CD4-positive, alpha-beta T cell treated with Interleukin-15 for 4 hours (primary cell): ENCODE measurements at places on chromosomes 11 and 22.

- DNase-seq = no peak
Measured at GRCh38 chr11:34044664-34045485, 6.7 kb upstream of the CAPRIN1 start.

GRCh38 chr11:2268729-2269600 is 1.4 kb downstream of the ASCL2 start:
- peak; percentile 50 for DNase-seq

- no peak for DNase-seq
Measured at GRCh38 chr11:79444923-79445322, 4.1 kb upstream of the TENM4 start.

- DNase-seq = no peak
Measured at GRCh38 chr22:50260801-50261614, 475 bp downstream of the MAPK12 start.

DNA sequence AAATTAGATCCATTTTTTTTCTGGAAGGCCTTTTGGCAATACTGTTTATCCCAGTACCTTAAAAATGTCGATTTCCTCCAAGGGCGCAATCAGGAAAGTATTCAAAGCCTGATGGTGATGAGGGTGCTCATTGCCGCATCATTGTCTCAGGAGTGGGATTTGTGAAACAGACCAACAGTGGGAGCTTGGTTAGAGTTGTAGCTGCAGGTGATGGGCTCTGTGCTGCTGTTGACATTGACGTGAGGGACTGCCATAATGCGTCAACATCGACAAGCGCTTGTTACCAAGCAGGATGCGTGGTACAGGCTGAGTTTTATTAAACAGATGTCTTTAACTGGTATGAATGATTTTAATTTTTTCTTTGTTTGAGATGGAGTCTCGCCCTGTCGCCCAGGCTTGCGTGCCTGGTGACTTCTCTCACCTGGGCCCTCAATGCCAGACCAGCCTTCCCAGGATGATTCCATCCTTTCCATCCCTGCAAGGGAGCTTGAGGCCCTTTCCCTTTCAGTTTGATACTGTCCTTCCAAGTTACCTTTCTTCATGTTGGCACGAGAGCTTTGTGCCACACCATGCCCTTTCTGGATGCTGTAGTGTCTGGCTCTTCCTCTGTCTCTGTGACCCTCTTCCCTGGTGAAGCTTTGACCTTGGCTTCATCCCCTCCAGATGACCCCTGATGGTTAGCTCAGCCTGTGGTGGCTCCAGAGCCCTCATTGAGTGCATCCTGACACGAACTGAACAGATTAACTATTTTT is 10.6 kb downstream of the MED15 start:
- DNase-seq = no peak

DNA sequence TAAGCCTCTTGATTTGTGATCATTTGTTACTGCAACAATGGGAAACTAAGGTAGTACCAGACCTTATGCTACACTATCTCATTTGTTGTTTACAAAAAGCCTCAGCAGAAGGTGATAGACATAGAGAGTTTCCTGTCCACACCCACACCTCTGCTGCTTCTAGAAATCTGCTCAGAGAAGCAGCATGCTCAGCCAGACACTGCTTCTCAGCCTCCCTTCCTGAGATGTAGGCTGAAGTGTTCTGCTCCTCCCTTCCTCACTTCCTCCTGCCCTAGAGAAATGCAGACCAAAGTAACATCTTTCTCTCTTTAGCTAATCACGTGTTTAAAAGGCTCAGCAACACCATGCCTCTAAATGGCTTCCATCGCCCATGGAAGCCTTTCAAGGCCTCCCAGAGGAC is 88.4 kb downstream of the SLC1A2 start:
- DNase-seq = peak; percentile 79

- DNase-seq = no peak
Measured at GRCh38 chr11:112519751-112520150, 259.1 kb upstream of the PLET1 start.

DNA sequence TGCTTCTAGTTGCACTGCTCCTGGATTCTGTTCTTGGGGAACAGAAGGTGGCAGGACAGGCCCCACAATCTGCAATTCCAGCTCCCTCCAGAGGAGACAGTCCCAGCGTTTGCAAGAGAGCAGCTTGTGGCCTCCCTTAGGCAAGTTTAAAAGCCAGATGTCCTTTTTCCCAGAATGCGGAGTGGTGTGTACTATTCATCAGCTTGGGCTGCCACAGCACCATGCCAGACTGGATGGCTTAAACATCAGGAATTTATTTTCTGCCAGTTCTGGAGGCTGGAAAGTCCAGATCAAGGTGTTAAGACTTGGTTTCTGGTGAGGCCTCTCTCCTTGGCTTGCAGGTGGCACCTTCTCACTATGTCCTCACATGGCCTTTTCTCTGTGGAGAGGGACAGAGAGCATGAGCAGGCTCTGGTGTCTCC is 11.7 kb downstream of the MIAT start:
- DNase-seq = no peak

- no peak for DNase-seq
Measured at GRCh38 chr11:2434506-2435255, 9.6 kb downstream of the TRPM5 start.

- DNase-seq = no peak
Measured at GRCh38 chr11:3853545-3853842, 2.0 kb upstream of the STIM1 start.

DNA sequence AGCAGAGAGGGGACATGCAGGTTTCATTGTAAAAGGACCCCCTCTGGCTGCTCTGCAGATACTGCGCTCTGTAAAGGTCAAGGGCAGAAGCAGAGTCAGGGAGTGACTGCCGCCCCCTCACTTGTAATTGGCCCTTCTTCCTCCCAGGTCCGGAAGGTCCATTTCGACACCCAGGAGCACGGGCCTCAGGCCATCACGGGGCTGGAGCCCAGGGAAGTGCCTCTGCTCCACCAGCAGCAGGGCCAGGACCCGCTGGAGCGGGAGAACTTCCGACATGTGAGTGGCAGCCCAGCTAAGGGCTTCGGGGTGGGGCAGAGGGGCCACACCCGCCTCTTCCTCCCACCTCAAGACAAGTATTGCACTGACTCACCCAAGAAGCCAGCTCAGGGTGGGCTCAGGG is 24.0 kb upstream of the LRRC10B start:
- no peak for DNase-seq

- DNase-seq = no peak
Measured at GRCh38 chr11:72204886-72205285, 11.7 kb upstream of the FOLR2 start.

DNA sequence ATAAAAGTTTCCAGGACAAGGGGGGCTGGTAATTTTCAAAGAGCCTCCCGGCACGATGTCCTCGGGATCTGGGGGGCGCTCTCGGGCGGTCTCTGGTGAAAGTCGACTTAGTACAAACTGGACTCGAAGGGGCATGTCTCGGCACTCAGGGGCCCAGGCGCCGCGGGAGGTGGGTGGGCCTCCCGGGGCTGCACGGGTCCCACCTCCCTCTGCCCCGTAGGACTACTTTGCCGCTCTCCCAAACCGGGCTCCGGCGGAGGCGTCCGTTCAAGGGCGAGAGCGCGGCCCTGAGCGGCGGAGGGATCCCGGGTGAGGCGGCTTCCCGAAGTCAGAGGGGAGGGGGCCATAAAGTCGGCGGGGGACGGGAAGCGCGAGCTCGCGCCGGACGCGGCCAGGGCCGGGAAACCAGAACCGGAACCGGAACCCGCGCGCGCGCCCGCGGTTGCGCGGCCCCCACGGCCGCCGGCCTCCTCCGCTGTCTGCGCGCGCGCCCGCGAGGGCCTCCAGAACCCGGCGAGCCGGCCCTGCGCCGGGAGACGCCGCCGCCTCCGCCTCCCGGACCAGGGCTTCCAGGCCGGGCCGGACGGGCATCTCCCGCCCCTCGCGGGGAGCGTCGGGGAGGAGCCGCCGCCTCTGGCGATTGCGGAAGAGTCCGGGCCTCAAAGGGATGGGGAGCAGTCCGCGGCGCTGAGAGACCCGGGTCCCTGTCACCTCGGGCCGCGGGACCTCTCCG is at the start of gene ARHGEF12:
Gene ARHGEF12 (plus strand): TSS at position 506 of the 733 bp plus-strand sequence. CDS start 831 bp downstream, outside the sequence.
- DNase-seq = peak; percentile 74

DNA sequence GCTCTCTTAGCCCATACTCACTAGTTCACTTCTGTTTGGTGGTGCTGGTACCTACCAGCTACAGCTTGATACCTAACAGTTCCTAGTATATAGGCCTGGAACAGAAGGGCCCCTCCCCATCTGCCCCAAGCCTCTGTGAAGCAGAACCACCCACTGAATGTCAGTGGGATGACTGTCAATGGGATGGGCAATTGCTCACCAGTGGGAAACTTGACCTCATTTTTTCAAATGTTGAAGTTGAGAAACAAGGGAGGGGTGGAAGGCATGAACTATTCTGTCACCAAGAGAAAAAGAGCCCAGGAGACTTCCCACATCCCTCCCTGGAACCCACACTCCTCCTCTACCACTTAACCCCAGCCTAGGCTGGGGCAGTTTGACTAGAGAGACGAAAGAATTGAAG is at the start of gene NLRP10:
Gene NLRP10 (minus strand): TSS at position 62 of the 400 bp plus-strand sequence. CDS start 1,952 bp downstream, outside the sequence.
- no peak for DNase-seq

DNA sequence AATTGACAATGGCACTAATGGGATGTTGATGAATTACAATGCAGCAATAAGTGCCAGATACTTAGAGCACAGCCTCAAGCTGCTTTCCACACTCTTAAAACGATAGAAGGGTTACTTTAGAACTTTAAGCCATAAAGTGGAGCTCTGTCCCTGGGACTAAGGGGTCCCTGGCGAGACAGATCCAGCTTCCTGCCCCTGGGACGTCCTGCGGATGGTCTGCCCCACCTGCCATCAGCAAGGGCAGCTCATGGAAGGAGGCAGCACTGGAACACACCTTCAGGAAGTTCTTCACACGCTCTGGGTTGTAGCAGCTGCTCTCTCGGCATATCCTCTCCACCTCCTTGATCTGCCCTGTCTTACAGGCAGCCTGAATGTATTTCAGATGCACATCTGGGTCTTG is 45.1 kb upstream of the SLC25A1 start:
- no peak for DNase-seq

- no peak for DNase-seq
Measured at GRCh38 chr22:50083462-50084079, 1.7 kb downstream of the MLC1 start.

- no peak for DNase-seq
Measured at GRCh38 chr11:61881397-61881796, 9.9 kb downstream of the FADS3 start.
